ENCODE measurements at places on chromosomes 5 and 9.

DNA sequence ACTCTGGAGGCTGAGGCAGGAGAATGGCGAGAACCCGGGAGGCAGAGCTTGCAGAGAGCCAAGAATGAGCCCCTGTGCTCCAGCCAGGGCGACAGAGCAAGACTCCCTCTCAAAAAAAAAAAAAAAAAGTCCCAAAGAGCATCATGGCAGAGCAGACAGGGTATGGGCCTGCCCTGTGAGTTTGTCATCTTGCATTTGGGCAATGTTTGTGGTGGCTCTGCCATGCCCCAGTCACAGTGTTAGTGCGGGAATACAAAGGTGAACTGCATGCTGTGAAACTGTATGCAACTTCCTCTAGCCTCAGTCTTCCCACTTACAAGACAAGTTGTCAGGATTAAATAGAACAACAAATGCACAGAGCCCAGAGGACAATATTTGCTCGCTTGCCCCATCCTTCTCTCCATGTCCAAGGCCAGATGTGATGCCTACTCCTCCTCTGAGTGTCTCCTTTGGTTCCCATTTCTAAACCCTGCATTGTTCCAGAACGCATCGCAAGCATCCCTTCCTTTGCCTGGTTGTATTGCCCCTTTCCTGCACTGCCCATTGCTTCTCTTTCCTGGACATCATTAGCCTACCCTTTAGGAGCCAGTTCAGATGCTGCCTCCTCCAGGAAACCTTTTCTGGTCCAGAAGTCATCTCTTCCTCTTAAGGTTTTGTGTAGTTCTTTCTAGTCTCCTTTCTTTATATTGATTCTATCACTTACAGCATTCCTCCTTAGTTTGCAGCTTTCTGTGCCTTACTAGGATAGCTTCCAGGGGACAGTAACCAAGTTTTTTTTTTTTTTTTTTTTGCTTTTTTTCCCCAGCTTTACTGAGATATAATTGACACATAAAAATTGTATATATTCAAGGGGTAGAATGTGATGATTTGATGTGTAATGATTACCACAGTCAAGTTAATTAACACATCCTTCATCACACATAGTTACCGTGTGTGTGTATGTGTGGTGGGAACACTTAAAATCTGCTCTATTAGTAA is 69.0 kb upstream of the TNFAIP8 start:
- no peak for DNase-seq

- DNase-seq, result no peak
Observed at GRCh38 chr5:168315416-168316138, 24.1 kb downstream of the WWC1 start.

- no peak for DNase-seq
Observed at GRCh38 chr5:27241564-27242257, 203.3 kb upstream of the CDH9 start.

DNA sequence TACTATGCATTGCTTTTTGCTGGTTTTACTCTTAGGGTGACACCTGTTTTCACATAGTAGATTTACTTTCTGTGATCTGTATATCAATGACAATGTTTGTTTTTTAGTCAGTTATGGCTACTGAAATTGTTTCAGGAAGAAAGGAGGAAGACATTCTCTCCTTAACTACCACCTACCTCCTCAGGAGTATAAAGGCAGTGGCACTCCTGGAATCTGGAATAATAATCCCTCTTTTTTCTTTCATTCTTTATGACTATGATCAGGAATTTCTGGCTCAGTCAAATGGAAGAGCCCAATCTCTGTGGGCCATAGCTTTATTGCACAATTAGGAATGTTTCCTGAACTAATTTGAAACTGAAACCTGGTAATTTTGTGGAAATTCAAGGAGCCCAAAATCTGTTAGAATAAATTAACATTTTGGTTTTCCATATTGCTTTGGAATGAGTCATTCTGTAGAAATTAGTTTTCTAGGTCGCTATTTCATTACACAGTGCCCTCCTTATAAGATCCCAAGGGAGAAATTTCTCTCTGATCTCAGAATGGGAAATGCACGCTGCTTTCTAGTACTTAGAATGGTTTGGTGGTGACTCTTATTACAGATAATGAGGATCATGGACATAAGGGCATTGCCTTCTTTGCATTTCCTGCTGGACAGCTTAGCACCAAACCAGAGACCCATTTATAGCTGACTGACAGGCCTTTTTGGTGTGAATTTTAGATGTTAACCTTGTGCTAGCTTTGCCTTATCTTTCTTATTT is 95.3 kb upstream of the VLDLR start:
- DNase-seq, result no peak

GRCh38 chr9:73116880-73117279 is 34.8 kb upstream of the ANXA1 start:
- DNase-seq, result no peak

- no peak for DNase-seq
Observed at GRCh38 chr9:70106571-70106970, 62.9 kb downstream of the MAMDC2 start.

DNA sequence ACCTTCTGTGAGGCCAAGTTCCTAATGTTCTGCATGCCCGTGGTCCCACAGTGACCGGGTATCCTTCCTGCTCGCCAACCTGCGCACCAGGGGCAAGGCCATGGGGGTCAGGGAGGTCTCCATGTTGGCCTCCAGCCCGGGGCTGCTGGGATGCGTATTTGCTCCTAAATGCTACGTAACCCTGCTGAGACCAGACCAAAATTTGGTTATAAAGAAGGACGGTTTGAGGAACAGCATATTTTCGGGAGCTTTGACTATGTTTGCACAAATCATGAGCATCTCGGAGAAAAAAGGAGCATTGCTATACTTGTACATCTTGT is 35.7 kb upstream of the CLK4 start:
- no peak for DNase-seq

GRCh38 chr5:68698025-68698940 is 395.5 kb upstream of the SLC30A5 start:
- no peak for DNase-seq

DNA sequence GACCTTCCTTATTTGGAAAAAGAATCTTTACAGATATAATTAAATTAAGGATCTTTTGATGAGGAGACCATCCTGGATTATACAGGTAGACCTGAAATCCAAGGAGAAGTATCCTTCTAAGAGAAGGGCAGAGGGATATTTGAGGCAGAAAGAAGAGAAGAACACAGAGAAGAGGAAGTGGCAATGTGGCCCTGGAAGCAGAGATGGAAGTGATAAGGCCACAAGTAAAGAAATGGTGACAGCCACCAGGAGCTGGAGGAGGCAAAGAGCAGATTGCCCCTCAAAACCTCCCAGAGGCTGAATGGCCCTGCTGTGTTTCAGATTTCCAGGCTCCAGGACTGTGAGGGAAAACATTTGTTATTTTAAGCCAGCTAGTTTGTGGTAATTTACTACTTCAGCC is 93.0 kb upstream of the ANKRD55 start:
- no peak for DNase-seq

- no peak for DNase-seq
Observed at GRCh38 chr9:72864327-72864726, 88.5 kb downstream of the ALDH1A1 start.

GRCh38 chr5:42586625-42587024 is 163.4 kb downstream of the GHR start:
- no peak for DNase-seq

DNA sequence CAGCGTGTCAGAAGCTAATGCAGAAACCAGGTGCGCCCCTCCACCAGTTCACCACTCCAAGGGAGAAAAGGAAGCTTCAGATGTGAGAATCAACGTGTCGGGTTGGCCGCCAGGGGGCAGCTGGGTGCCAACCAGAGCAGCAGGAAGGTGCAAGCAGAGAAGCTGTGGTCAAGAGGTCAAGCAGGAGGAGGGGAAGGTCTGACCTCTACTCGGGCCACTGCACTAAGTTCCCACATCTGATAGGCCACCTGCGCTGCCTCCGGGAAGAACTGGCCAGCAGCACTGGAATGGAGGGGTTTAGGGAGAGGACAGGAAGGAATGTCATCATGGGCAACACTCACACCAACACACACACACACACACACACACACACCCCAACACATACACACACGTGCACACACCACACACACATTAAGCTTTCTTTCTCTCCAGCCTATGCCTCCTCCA is 31.4 kb downstream of the ANXA6 start:
- DNase-seq, result peak; percentile 74

GRCh38 chr9:113005777-113006176 is 6.2 kb downstream of the ZNF883 start:
- DNase-seq, result no peak

DNA sequence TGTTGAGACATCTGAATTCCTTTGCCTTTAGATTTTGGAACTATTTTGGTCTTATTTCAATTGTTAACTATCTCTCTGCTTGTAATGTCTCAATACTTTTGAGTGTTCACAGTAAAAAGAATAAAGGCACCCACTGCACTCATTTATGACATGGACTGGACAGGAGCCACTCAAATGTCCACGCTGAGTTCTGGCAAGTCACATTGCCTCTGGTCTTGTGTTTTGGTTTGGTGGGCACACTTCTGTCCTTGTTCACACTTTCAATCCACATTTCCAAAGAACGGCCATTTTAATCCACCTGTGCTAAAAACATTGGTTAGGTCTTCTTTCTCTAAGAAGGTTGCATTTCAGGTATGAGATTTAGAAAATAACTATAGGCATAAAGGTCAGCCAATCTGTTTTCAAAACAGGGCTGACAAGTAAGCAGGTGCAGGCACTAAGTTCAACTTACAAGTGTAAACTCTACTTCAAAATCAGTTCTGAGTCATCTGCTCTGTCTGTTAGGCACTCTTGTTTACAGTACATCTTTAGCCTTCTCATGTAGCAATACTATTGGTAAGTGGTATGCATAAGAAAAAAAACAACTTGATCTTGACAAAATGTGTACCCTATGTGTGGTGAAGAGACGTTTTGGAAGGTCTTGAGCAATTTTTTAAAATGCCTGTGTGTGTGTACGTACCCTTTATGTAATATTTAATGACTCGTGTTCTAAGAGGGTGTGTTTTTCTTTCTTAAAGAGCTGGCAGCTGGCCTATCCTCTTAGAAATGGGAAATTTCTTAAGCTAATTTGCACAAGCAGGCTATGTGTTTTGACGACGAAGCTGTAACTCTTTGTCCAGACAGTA is 31.5 kb upstream of the ZFAND5 start:
- DNase-seq, result no peak

- no peak for DNase-seq
Observed at GRCh38 chr5:68406767-68407241, 191.2 kb downstream of the PIK3R1 start.
